Stimulated activated CD8-positive, alpha-beta memory T cell treated with anti-CD3 and anti-CD28 coated beads, Interleukin-15, amount 100 ng/mL, for 1 hour (primary cell): ENCODE measurements at places on chromosomes 2 and 18.

- no peak for DNase-seq
These were observed 2.0 kb upstream of the ITGA6 start for GRCh38 chr2:172425336-172425735.

DNA sequence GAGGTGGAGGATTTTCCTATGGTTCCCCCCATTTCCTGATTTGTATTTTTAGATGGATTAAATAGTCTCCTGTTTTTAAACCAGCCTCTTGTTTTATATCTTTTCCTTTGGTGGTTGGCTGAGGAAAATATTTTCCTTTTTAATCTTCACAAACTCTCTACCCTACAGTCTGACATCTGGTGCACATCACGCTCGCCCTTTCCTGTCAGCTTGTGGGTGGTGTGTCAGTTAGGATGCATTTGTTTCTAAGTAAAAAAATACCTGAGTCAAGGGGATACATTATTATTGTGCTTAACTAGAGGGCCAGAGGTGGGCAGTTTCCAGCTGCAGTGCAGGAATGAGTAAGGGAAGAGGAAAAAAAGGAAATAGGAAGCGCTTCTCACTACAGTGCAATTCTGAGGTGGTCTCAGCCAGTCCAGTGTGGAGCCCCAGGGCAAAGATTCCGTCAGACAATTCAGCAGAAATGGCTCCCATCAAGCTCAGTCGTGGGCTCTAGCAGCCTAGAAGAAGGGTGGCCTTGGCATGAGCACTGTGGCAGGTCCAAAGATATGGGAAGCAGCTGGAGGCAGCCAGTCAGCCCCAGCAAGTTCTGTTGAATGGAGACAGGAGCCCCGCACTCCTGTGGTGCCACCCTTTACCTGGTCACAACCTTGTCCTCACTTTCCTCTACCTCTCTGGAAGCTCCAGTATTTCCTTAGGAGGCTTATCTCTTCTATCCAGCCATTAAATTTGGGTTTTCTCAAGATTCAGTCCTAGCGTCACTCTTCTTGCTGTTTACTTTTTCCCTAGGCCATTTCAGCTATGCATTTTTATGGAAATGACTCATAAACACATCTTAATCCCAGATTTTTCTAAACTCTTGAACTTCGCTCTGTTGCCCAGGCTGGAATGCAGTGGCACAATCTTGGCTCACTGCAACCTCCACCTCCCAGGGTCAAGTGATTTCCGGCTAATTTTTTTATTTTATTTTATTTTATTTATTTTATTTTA is 18.5 kb downstream of the SFTPB start:
- no peak for DNase-seq

DNA sequence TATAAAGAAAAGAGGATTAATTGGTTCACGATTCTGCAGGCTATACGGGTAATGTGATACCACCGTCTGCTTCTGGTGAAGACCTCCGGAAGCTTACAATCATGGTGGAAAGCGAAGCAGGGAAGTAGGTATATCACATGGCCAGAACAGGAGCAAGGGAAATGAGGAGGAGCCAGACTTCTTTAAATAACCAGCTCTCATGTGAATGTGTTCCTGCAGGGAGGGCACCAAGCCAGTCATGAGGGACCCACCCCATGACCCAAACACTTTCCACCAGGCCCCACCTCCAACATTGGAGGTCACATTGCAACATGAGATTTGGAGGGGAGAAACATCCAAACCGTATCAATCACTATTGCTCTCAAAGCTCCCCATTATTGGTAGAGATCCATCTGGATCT is 61.8 kb downstream of the EFEMP1 start:
- no peak for DNase-seq

DNA sequence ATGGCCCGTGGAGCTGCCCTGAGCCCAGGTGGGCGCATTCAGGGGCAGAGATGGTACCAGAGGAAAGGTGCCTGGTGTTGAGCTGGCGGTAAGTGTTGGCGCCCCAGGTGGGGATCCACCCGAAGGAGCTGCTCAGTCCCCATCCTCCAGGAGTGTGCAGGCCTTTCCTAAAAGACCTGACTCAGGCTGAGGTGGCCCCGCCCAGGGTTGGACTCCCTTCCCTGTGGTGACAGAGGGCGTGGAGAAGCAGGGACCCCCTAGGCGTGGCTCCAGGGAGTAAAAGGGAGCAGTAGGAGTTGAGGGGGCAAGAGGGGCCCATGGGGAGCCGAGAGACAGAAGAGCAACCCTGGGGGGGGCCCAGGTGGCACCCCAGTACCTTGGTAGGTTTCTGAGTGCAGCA is 2.4 kb downstream of the OXER1 start:
- DNase-seq: no peak

- no peak for DNase-seq
These were observed 1.5 kb downstream of the ZC3H8 start for GRCh38 chr2:112253261-112253815.

DNA sequence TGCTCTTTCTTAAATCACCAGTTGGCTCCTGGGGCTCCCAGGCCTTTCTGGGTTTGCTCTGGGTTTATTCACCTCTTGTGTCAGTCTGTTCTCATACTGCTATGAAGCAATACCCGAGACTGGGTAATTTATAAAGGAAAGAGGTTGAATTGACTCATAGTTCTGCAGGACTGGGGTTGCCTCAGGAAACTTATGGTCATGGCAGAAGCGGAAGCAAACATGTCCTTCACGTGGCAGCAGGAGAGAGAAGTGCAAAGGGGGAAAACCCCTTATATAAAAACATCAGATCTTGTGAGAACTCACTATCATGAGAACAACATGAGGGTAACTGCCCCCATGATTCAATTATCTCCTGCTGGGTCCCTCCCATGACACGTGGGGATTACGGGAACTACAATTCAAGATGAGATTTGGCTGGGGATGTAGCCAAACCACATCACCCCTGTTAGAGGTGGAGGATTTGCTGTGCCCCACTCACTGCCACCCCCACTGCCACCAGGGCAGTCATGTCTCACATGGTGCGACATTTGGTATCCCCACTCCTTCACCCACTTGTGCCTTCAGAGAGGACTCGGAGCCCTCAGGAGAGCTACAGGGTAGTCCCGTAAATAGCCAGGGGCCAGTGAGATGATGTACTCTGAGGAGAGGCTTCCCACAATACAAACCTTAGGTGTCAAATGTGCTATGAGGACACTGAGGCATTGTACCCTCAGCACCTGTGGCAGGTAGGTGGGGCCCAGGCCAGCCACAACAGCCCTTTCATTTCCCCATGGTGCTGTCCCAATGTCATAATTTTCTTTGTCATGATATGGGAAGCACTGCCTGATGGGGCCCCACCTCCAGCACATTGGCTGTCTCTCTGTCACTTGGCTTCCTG is 35.7 kb downstream of the CDC42EP3 start:
- peak; percentile 48 for DNase-seq

GRCh38 chr2:128797533-128797932 is 478.9 kb upstream of the HS6ST1 start:
- no peak for DNase-seq

DNA sequence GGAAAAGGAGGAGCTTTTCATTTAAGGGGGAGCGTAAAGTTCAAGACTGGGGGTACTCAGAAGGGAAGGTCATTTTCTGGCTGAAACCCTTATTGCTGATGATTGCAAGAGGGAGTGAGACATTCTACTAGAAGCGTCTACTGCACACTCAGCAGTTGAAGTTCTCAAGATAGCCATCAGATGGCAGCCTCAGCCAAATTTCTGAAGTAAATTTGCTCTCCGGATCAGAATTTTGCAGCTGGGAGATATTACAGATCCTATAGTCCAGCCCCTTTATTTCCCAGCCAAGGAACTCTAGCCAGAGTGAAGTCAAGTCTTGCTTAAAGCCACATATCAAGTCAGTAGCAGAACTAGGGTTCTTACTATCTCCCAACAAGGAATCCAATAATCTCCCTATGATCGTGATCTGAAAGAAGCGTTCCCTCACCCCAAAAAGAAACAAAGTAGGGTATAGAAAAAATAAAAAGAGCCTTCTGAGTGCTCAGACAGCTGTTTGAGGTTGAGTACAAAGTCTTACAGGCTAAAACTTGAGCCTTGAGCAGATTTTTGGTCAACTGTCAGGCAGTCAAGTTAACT is 24.0 kb downstream of the RAX start:
- no peak for DNase-seq

DNA sequence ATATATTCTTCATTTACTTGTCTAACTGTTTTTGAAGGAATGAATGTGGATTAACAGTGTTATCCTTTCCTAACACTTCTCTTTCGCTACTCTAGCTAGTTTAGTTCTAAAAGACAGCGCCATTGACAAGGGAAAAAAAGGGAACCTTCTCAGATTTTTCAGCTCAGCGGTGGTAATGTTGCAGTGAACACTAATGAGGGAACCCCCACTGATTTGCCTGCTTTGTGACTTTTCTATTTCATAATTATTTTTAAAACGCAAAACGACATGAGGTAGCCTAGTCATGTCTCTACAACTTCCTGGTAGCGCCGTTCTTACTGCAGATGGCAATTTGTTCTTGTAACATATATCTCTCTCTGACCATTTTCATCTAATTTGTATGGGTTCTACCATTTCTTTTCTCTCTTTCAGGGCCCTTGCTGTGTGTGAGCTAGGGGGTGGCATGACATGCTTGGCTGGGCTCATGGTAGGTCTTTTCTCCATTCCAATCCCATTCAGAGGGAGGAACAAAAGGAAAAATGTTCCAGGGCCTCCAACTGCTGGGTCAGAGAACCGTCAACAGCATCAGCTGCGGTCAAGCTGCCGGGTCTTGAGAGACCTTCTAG is 235.5 kb upstream of the SIX3 start:
- DNase-seq: no peak

GRCh38 chr18:21141668-21142422 is 30.2 kb upstream of the ROCK1 start:
- no peak for DNase-seq

- DNase-seq: no peak
These were observed 165.8 kb downstream of the FMNL2 start for GRCh38 chr2:152500772-152501171.

GRCh38 chr2:130390460-130391057 is 34.7 kb downstream of the PTPN18 start:
- DNase-seq: no peak

DNA sequence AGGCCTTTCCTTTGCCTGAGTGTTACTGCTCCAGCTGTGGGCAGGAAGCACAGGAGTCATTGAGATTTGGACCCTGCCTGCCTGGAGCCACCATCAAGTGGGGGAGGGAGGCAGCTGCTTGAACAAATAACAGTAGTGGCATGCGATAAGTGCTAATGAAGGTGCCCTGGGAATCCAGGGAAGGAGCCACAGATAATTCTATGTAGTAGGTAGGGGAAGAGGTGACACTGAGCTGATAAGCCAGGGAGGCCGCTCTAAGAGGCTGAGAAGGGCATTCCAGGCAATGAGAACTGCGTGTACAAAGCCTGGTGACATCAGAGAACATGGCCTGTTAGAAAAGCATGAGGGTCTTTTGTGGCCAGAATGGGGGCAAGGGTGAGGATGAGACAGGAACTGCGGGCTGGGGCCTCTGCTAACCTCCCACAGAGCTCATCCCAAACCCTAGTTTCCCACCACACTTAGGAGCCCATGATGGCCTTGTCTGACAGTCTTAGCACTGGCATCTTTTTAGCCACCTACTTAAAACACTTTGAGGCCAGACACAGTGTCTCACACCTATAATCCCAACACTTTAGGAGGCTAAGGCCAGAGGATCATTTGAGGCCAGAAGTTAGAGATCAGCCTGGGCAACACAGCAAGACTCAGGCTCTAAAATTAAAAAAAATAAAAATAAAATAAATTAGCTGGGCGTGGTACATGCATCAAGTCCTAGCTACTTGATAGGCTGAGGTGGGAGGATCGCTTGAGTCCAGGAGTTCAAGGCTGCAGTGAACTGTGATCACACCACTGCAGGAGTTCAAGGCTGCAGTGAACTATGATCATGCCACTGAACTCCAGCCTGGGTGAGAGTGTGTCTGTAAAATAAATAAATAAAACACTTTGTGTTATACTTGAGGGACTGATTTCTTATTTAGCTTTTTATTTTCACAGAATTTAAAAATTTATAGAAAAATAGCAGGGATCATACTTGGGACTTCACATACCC is 58.9 kb downstream of the TET3 start:
- no peak for DNase-seq

DNA sequence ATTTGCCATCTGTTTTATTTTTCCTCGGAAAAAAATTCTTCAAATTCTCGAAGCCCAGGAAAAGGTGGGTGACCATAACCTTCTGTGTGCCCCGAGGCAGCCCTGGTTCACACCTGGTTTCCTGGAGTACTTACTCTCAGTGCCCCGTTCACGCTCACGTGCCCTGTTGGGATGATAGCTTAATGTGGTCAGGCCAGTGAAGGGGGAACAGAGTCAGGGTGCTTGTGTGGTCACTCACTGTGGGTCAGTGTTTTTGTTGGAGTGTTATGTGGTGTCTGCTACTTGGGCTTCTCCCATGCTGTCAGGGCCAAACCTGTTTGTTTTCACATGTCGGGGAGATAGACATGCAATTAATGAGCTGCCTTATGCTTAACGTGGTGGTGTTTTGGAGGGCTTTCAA is 78.1 kb downstream of the MAP4K4 start:
- DNase-seq: no peak

GRCh38 chr2:189391201-189391600 is 50.1 kb upstream of the WDR75 start:
- no peak for DNase-seq

GRCh38 chr18:53541924-53542323 is 682.5 kb downstream of the MBD2 start:
- no peak for DNase-seq

DNA sequence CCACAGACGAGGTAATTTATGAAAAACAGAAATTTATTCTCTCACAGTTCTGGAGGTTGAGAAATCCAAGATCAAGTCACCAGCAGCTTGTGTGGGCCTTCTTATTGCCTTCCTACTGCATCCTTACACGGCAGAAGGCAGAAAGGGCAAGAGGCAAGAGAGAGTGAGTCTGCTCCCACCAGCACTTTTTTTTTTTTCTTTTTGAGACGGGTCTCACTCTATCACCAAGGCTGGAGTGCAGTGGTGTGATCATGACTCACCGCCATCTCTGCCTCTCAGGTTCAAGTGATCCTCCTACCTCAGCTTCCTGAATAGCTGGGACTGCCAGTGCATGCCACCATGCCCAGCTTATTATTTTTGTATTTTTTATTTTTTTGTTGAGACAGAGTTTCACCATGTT is 78.5 kb upstream of the HK2 start:
- no peak for DNase-seq

GRCh38 chr2:134083548-134083947 is 170.3 kb upstream of the MGAT5 start:
- DNase-seq: no peak

DNA sequence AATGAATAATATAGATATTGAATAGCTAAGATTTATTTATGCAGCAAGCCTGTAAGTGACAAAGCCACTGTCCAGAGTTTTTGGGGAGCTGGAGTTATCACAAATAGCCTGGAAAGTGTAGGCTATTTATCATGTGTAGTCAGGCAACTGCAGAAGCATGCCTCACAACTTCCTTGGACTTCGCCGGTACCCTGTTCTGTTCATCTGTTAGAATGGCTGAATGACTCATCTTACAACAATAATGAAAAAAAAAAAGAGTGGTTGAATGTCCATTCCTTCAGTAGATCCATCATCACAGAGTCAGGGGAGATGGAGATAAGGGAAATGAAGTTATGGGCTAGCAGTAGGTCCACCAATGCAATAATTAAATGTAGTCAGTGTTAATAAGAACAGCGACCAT is 24.0 kb upstream of the ATP5MC3 start:
- DNase-seq: no peak
